ENCODE measurements at places on chromosomes 1 and 21. TPM values are rescaled to one million over a fixed set of nuclear protein-coding genes. Genes with fewer than 3 reads are reported as not detected.

The ADGRL4 gene
- 10.6 TPM for total RNA-seq

The B3GALT2 gene
- total RNA-seq: 4.7 TPM

The CSF3R gene
- not detected for total RNA-seq

The PRDM16 gene
- total RNA-seq: not detected

The BLACAT1 gene
- not detected for total RNA-seq

The CEP350 gene
- 81.3 TPM for total RNA-seq

The GABPA gene
- 23.4 TPM for total RNA-seq

The CFHR4 gene
- total RNA-seq: not detected

The ZNF683 gene
- total RNA-seq: not detected

The HTR6 gene
- not detected for total RNA-seq

The AADACL4 gene
- not detected for total RNA-seq

The RNF187 gene
- total RNA-seq: 81.9 TPM

The CACNA1S gene
- not detected for total RNA-seq

The CNKSR1 gene
- total RNA-seq: not detected

The AIRE gene
- not detected for total RNA-seq

The OR14K1 gene
- not detected for total RNA-seq

The PAPPA2 gene
- 7.0 TPM for total RNA-seq

The MAGOH gene
- total RNA-seq: 21.9 TPM

The TFF2 gene
- not detected for total RNA-seq

The KRTAP13-2 gene
- total RNA-seq: not detected

The ANKRD65 gene
- 0.51 TPM for total RNA-seq

The PPM1J gene
- total RNA-seq: 0.13 TPM

The NBL1 gene
- total RNA-seq: 201 TPM

The GIPC2 gene
- 0.51 TPM for total RNA-seq

The PTPRC gene
- total RNA-seq: 0.86 TPM

The GJC2 gene
- total RNA-seq: 0.54 TPM

The PSMA5 gene
- 53.7 TPM for total RNA-seq

The LHX8 gene
- total RNA-seq: not detected

All from GM23248 (cell line).